Anterior cingulate cortex (tissue), 58 donors: ENCODE measurements at places on chromosomes 5 and 9.

GRCh38 chr5:157778121-157778805, 34.8 kb downstream of the LSM11 start:
- DNase-seq: no peak

DNA sequence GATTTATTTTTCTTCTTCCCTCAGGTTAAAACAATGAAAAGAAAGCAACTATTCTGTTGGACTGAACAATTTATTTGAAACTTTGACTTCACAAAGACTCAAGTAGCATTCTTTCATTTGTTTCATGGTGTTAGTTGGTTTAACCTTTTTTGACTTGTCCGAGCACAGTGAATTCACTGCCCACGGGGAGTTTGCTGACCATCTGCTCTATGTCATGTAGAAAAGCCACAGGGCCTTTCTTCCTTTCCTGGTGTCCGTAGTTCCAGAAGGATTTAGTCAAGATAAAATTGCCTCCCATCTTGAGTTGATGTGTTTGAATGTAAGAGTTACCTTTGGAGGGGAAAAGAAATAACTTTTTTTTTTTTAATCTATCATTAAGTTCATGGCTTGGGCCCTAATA, 55.1 kb upstream of the ZNF608 start:
- no peak for DNase-seq

DNA sequence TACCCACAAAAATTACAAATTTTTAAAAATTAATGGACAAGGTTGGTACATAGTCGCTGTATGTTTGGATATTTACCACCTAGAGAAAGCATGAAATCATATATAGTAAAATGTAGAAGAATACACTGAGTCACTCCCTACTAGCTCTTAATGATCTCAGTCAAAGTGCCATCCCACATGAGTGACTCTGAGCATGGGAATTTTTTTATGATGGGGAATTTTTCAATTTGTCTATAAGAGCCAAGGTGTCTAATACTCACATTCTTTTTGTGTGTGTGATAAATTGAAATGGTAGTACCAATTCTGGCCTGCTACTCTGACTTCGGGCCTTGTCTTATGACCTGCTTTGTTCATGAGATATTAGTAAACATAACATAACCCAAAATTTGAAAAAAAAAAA, 483.2 kb downstream of the CDH10 start:
- DNase-seq: no peak

- no peak for DNase-seq
Observed at GRCh38 chr5:53001541-53001940, 12.4 kb downstream of the ITGA2 start.

- no peak for DNase-seq
Observed at GRCh38 chr9:120931231-120932085, 4.9 kb upstream of the TRAF1 start.

- no peak for DNase-seq
Observed at GRCh38 chr5:101995585-101995984, 300.5 kb downstream of the SLCO4C1 start.

DNA sequence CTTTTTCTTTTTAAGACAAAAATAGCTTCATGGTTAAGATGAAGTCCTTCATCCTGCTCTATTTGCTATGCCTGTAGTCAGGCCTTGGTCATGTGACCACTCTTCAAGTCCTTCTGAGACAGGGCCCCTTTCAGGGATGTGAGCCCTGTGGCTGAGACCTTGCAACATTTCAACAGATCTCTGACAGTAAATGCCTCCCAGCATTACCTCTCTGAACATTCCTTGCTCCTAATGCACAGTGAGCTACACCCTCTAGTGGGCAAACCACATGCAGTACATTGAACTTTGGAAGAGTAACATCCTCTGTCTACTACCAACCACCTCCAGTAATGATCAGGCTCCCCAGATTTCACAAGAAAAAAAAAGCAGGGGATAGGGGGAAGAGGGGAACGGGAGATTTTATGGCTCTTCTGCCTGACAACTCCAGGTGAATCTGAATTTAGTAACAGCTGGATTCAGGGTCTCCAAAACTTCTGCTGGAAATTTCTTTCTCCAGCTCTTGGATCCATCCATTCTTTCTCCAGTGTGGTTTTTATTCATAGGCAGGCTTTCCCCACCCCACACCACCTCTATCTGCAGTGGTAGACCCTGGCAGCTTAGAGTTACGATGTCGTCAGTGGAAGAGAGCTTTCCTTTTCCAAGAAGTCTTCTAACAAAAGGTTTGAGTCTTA, 8.9 kb upstream of the FBXO38 start:
- DNase-seq: no peak

DNA sequence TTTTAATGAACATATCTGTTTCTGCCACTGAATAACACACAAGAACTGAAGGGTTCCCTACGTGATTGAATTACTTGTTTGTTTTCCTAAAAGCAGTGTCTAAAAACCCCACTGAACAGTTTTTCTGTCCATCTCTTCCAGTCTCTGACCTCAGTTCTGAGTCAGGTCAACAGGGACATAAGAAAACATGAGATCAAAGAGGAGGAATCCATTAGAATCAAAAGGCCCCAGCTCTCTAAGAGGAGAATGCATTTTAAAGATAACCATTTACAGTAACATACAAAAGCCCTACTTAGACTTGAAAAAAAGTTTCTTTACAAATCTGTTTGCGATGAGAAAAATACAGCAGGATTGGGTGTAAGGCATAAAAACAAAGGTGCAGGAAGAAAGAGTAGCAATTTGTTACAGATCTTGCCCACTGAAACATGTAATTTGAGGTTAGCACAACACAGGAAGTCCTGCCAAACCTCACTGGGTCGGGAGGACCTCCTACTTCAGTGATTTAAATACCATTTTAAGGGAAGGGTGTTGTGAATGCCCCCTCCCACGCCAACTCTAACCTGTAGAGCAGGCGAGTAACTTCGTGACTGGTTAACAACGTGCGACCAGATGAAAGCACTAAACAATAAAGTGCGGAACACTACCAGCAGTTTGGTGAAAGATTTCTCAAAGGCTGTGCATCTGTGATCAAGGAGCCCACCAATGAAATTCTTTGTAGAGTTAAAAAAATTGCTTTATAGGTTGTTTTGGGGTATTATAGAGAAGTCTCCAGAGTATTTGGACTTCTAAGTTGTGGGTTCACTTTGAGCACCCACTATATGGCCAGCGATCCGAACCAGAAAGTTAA, 1.3 kb downstream of the QSOX2 start:
- no peak for DNase-seq
